ENCODE measurements at places on chromosomes 5 and 9. TPM values are rescaled to one million over a fixed set of nuclear protein-coding genes. Genes with fewer than 3 reads are reported as not detected.

DNA sequence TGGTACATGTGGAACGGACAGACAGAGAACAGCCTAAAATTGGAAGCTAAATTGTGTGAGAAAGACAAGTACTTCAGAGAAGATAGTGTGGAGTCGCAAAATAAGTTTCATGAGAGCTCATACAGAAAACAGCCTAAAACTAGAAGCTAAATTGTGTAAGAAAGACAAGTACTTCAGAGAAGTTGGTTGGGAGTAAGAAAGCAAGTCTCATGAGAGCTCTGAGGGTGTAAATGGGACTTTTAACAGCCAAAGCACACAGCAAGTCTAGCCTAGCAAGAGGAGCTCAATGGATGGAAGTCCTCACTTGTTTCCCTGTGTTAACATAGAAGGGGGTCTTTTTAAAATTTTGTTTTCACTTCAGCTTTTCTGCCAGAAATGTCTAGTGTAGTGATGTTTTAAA lies 93.1 kb downstream of the STK32A start:
- H3K27me3 ChIP-seq = no peaks in the 10 kb centered on the region
- H3K4me1 ChIP-seq = no peaks in the 10 kb centered on the region
- no peaks in the 10 kb centered on the region for H3K36me3 ChIP-seq
- H3K27ac ChIP-seq = no peak overlapping the region
- H3K4me3 ChIP-seq = no peak overlapping the region
- no peak for DNase-seq

- H3K4me3 ChIP-seq = no peak overlapping the region
- no peaks in the 10 kb centered on the region for H3K4me1 ChIP-seq
- H3K27me3 ChIP-seq = no peaks in the 10 kb centered on the region
- no peak overlapping the region for H3K27ac ChIP-seq
- H3K36me3 ChIP-seq = no peaks in the 10 kb centered on the region
Observed at GRCh38 chr5:18712936-18713485, 1078.8 kb downstream of the TAF11L14 start.

DNA sequence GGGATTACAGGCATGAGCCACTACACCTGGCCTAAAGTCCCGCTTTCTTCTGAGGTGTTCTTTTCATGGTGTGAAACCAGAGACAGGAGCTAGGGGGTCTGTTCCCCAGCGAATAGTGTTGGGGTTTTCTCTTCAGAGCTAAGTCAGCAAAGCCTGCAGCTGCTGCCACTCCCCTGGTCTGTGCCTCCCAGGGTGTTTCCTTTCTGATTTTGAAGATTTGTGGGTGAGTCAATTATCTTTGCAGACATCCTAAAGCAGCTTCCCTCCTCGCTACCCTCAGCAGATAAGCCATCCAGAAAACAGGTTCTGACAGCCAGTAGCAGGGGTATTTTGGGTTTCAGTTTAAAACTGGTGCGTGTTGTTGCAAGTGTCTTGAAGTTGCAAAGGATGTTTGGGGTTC lies 72.0 kb upstream of the IQGAP2 start:
- no peak for DNase-seq
- H3K27me3 ChIP-seq = no peaks in the 10 kb centered on the region
- peaks cover 2% of the 10 kb centered on the region for H3K4me1 ChIP-seq
- no peak overlapping the region for H3K27ac ChIP-seq

Gene NTNG2
- 2.2 TPM for total RNA-seq

DNA sequence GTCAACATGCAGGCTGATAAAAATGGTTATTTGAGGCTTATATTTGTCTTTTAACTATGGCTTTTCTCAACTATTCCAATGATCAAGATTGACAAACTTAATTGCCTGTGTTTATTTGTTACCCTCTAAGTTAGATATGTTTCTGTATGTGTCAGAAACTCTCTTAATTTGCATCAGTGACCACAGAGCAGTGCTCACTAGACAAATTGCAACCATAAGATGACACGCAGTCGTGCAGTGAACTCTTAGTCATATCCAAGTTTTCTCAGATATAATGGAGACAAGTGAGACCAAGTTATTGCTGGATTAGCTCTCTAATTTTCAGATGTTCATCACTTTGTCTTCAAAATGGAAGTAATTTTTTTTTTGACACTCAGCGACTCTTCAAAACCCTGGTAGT lies 342.2 kb upstream of the RFX3 start:
- peaks cover 2% of the 10 kb centered on the region for H3K4me1 ChIP-seq
- no peaks in the 10 kb centered on the region for H3K36me3 ChIP-seq
- DNase-seq = no peak
- no peak overlapping the region for H3K27ac ChIP-seq
- H3K27me3 ChIP-seq = no peaks in the 10 kb centered on the region
- H3K4me3 ChIP-seq = no peak overlapping the region

Gene FSTL4
- 0.09 TPM for total RNA-seq

DNA sequence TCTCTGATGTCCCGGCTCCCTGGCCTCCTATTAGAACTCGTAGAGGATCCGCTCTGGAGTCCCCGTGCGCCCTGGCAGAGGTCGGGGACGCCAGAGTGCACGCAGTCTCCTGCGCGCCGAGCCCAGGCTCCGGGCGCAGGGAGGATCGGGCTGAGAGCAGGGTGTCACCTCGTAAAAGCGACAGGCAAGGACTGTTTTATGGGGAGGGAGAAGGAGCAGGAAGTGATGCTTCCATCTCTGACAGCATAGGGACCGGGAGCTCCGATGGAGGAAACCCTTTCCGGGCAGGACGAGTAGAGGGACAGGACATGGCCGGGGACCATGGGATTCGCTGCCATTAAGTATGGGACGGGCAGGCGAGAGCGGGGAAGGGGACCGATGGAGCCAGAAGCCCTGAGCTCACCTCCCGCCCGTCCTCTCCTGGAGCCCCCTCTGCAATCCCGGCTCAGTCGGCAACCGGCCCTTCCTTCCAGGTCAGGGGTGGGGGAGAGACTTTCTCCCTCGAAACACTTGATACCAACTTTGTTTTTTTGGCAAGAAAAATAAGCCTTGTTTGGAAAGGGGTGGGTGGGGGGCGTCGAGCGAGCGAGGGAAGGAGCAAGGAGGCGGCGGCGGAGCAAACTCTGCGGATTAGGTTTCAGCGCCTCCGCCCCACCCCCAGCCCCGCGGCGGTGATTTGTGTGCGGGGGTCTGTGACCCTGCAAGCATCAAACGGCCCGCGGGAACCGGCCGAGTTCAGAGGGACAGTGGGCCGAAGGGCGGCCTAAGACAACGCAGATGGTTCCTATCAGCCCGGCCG lies 12.6 kb downstream of the LMX1B start:
- peaks cover 32% of the 10 kb centered on the region for H3K27me3 ChIP-seq
- no peaks in the 10 kb centered on the region for H3K36me3 ChIP-seq
- no peak overlapping the region for H3K4me3 ChIP-seq

Gene SPINK4
- total RNA-seq = not detected

DNA sequence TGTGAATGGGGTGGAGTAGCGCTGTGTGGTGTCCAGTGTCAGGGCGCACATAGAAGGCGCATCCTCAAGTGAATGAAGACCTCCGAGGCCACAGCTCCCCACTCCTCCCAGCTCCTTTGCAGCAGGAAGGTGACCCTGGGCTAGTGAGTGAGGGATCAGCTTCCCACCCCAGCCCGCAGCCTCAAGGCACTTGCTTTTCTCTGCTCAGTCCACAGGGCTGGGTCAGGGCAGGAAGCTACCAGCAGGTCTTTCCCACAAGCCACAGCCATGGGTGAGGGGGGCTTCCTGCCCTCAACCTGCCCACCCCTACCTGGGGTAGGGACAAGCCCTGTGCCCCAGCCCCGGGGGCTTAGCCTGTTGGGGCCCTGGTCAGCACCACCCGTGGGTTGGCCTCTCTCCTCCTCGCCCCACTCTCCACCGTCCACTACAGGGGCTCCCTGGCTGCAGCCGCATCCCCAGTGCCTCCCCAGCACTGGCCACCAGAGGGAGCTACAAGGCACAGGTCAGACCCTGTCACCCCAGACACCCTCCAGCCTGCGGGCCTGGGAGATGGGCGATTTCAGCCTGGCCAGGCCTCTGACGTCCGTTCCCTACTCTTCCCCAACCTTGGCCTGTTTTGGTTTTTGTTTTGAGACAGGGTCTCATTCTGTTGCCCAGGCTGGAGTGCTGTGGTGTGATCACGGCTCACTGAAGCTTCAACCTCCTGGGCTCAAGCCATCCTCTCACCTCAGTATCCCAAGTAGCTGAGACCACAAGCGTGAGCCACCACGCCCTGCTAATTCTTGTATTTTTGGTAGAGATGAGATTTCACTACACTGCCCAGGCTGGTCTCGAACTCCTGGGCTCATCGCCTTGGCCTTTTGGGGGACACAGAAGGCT lies 1.3 kb upstream of the ABCA2 start:
- H3K27me3 ChIP-seq = no peaks in the 10 kb centered on the region
- no peaks in the 10 kb centered on the region for H3K36me3 ChIP-seq
- H3K4me3 ChIP-seq = peak overlapping the region; percentile 57
- H3K27ac ChIP-seq = no peak overlapping the region

DNA sequence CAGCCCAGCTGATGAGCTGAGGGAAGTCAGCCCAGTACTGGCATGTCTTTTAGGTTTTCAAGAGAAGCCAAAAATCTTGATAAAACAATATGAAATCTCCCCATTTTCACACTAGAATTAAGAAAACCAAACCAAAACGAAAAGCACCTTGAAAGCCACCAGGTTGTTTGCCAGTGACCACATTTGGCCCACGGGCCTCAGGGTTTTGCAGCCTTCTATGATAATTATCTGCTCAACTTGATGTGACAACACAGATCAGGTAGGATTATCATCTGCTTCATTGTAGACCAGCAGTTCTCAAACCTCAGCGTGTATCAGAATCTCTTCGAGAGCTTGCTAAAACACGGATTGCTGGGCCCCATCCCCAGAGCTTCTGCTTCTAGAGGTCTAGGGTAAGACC lies 101.4 kb downstream of the GALNT10 start:
- H3K27me3 ChIP-seq = no peaks in the 10 kb centered on the region
- no peaks in the 10 kb centered on the region for H3K36me3 ChIP-seq
- no peaks in the 10 kb centered on the region for H3K4me1 ChIP-seq
- H3K27ac ChIP-seq = no peak overlapping the region

- H3K27me3 ChIP-seq = peaks cover 2% of the 10 kb centered on the region
- peak; percentile 31 for DNase-seq
- H3K27ac ChIP-seq = peak overlapping the region; percentile 72
- H3K36me3 ChIP-seq = no peaks in the 10 kb centered on the region
Observed at GRCh38 chr9:38619556-38620447, 594 bp downstream of the ANKRD18A start.

DNA sequence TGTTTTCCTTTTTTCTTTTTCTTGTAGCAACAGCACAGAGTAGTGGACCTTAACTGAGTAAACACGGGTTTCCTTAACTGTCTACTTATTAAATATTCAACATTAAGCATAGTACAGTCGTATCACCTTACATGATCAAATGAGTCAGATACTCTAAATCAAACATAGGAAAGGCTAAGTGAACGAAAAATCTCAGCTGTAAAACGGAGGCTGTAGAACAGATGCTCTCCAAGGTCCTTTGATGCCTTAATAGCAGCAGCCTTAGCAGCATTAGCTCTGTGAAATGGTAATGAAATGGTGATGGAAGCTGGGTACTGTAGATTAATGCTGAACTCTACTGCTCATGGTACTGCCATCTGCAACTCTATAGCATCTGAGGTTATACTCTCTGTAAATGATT lies 1433.3 kb upstream of the C9orf72 start:
- no peaks in the 10 kb centered on the region for H3K4me1 ChIP-seq
- no peak for DNase-seq
- H3K4me3 ChIP-seq = no peak overlapping the region

GRCh38 chr5:149837680-149838269 lies 106.8 kb downstream of the PDE6A start:
- H3K27ac ChIP-seq = no peak overlapping the region
- H3K27me3 ChIP-seq = no peaks in the 10 kb centered on the region
- H3K4me3 ChIP-seq = no peak overlapping the region
- DNase-seq = no peak
- H3K36me3 ChIP-seq = no peaks in the 10 kb centered on the region
